ENCODE measurements at places on chromosomes 16 and 17.
A peak's percentile ranks its signal among the peaks of the same experiment; 100 is the strongest.

- DNase-seq, result no peak
Observed at GRCh38 chr16:88760424-88761142, 24.4 kb downstream of the PIEZO1 start.

DNA sequence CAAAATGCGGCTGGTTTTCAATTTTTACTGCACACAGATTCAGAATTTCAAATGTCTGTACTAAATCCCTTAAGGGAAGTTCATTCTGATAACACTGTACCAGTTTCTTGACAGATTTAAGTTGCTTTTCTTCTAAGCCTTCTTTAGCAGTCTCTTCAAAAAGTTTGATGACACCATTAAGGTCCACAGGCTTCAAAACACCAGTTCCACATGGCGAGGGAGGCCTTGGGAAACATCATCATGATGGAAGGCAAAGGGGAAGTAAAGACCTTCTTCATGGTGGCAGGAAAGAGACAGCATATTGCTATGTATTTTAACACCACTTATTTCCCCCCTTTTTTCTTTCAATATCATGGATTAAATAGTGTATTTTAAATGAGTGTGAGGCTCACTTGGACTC lies 24.5 kb downstream of the NLRC5 start:
- no peak for DNase-seq

- peak; percentile 7 for DNase-seq
Observed at GRCh38 chr17:52105591-52105990, 52.9 kb downstream of the CA10 start.

- DNase-seq, result no peak
Observed at GRCh38 chr16:54048586-54049495, 237.7 kb downstream of the IRX3 start.

GRCh38 chr17:79043931-79044320 lies 20.0 kb downstream of the C1QTNF1 start:
- DNase-seq, result no peak

GRCh38 chr16:55151561-55152305 lies 172.3 kb upstream of the IRX6 start:
- DNase-seq, result no peak

DNA sequence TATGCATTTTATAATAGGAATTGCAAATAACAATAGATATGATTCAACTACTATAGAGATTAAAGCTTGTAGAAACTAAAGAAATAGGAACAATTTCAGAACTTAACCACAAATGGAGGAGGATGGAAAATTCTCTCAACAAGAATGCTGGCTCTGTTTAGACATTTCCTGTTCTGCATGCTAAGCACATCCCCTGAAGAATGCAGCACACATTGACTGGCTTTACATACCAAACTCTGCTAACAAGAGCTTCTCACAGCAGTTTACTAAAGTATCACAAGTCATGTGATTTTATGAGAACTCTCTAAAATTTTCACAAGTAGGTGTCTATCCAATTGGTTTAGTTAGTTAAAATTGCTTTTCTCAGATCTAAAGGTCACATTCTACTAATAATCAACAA lies 85.2 kb downstream of the SPAG9 start:
- DNase-seq, result peak; percentile 41

- DNase-seq, result no peak
Observed at GRCh38 chr16:54576785-54577184, 290.2 kb upstream of the IRX3 start.

Data from M059J (cell line).